Esophagus squamous epithelium (tissue), 5 donors: ENCODE measurements at places on chromosomes 7 and 10.

DNA sequence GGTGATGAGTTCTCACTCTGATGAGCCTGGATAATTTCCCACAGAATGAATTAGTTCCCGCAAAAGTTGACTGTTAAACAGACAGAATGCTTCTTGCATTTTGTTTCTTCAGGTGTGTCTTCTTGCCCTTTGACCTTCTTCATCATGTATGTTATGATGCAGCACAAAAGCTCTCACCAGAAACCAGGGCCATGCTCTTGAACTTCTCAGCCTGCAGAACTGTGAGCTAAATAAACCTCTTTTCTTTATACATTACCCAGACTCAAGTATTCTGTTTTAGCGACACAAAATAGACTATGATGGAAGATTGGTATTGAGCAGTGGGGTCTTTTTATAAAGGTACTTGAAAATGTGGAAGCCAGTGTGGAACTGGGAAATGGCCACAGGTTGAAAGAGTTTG is 95.2 kb upstream of the TNS3 start:
- DNase-seq = no peak
- H3K4me3 ChIP-seq = no peak overlapping the region
- H3K4me1 ChIP-seq = no peaks in the 10 kb centered on the region
- no peaks in the 10 kb centered on the region for H3K36me3 ChIP-seq
- no peak overlapping the region for H3K27ac ChIP-seq
- no peaks in the 10 kb centered on the region for H3K27me3 ChIP-seq

DNA sequence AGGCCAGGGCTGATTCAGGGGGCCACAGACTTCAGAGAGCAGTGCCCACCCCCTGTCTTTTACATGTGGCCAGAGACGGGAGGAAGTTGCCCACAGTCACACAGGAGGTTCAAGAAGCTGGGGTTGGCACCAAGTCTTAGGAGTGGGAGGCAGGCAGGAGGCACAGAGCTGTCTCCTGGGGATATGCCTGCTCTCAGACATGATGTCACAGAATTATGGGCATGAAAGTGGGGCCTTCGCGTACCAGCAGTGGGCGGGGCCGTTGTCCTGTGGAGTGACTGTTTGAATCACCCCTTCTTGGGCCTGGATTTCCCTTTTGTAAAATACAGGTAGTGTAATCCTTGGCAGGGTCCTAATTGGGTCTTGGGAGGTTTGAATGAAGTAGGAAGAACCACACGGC is 81.2 kb upstream of the PPIF start:
- H3K27ac ChIP-seq = peak overlapping the region; percentile 77
- no peak overlapping the region for H3K4me3 ChIP-seq
- H3K36me3 ChIP-seq = peaks cover 58% of the 10 kb centered on the region
- H3K27me3 ChIP-seq = no peaks in the 10 kb centered on the region

GRCh38 chr10:123428391-123428790 is 237.8 kb upstream of the GPR26 start:
- H3K36me3 ChIP-seq = no peaks in the 10 kb centered on the region
- H3K4me3 ChIP-seq = no peak overlapping the region
- H3K27ac ChIP-seq = no peak overlapping the region

DNA sequence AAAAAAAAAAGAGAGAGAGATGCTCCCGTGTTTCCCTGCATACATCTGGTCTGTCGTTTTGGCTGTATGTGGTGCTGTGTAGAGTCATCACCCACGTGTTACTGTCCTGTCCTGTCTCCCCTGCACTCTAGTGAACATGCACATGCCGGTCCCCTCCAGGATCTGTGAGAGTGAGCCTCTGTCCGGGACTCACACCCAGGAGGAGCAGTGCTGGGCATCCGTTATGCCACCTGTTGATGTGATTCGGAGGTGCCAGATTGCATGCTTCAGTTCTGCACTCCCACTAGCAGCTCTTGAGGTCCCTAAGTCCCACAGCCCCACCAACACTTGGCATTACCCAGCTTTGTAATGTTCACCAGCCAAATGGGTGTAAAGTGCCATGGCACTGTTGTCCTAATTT is 16.4 kb downstream of the GHRHR start:
- H3K4me1 ChIP-seq = peaks cover 19% of the 10 kb centered on the region
- H3K4me3 ChIP-seq = no peak overlapping the region
- H3K27me3 ChIP-seq = no peaks in the 10 kb centered on the region
- DNase-seq = no peak
- no peaks in the 10 kb centered on the region for H3K36me3 ChIP-seq

DNA sequence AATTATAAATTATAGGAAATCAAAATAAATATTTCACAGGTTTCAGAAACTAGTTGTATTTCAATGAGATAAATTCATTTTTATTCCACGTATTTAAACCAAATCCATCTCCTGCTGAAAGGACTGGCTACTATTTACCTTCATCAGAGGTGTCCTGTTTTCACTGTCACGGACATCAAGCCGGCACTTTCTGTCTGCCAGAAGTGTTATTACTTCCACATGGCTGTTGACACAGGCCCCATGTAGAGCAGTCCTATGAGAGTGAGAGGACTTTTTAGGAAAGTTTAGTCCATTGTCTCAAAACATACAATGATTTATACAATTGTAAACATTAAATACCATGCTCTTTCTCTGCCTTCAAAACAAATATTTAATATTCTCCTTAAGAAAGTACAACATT is 100.4 kb upstream of the ACBD5 start:
- H3K27ac ChIP-seq = no peak overlapping the region
- no peaks in the 10 kb centered on the region for H3K27me3 ChIP-seq
- H3K4me3 ChIP-seq = no peak overlapping the region

DNA sequence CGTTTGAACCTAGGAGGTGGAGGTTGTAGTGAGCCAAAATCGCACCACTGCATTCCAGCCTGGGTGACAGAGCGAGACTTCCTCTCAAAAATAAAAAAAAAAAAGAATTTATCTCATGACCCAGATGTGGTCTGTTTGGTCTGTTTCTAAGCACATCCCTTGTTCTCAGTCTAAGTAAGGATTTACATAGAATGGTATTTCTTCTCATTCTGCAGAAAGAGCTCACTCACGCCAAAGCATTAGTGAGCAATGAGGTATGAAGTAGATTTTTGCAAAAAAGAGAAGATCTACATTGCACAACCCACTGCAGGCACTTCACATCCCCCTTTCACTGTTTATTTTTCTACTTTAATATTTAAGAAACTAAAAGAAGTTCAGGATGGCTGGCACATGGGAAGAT is 76.5 kb upstream of the FGL2 start:
- no peak overlapping the region for H3K4me3 ChIP-seq
- H3K4me1 ChIP-seq = no peaks in the 10 kb centered on the region
- DNase-seq = no peak
- H3K36me3 ChIP-seq = no peaks in the 10 kb centered on the region

GRCh38 chr7:151871904-151872303 is 5.0 kb downstream of the PRKAG2 start:
- peaks cover 29% of the 10 kb centered on the region for H3K4me1 ChIP-seq
- H3K4me3 ChIP-seq = no peak overlapping the region
- H3K27ac ChIP-seq = no peak overlapping the region
- DNase-seq = no peak

GRCh38 chr7:79282882-79283602 is 170.4 kb downstream of the MAGI2 start:
- no peak overlapping the region for H3K27ac ChIP-seq
- no peaks in the 10 kb centered on the region for H3K36me3 ChIP-seq
- no peaks in the 10 kb centered on the region for H3K4me1 ChIP-seq
- DNase-seq = no peak
- no peak overlapping the region for H3K4me3 ChIP-seq

GRCh38 chr10:35194906-35195305 is 68.3 kb downstream of the CREM start:
- no peaks in the 10 kb centered on the region for H3K36me3 ChIP-seq
- H3K4me1 ChIP-seq = peaks cover 18% of the 10 kb centered on the region
- peak overlapping the region; percentile 92 for H3K27ac ChIP-seq
- no peak for DNase-seq

DNA sequence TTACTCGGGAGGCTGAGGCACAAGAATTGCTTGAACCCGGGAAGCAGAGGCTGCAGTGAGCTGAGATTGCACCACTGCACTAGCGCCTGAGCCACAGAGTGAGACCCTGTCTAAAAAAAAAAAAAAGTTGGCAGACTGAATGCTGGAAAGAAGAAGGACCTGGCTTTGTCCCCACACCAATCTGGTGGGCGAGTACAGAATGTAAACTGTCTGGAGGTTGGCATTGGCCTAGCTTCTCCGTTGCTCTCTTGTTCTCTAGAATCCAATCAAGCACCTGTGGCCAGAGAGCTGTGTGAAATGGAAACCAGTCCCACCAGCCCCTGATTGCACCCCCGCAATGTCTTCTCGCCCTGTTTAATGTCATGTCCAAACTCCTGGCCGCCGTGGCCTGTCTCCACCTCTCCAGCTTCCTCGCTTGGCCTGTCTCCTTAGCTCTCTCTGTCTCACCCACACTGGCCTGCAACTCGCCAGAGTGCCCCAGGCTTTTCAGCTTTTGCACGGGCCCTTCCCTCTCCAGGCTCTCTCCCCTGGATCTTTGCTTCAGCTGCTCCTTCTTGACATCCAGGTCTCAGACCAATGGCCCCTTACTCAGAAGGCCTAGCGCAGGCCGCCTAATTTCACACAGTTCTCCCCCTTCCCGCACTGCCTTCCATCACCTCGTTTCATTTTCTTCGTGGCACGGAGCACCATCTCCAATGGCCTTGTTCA is 670 bp upstream of the AGK start:
- H3K27ac ChIP-seq = peak overlapping the region; percentile 78
- no peaks in the 10 kb centered on the region for H3K27me3 ChIP-seq
- peak overlapping the region; percentile 99 for H3K4me3 ChIP-seq
- H3K4me1 ChIP-seq = peaks cover 15% of the 10 kb centered on the region
- no peaks in the 10 kb centered on the region for H3K36me3 ChIP-seq

DNA sequence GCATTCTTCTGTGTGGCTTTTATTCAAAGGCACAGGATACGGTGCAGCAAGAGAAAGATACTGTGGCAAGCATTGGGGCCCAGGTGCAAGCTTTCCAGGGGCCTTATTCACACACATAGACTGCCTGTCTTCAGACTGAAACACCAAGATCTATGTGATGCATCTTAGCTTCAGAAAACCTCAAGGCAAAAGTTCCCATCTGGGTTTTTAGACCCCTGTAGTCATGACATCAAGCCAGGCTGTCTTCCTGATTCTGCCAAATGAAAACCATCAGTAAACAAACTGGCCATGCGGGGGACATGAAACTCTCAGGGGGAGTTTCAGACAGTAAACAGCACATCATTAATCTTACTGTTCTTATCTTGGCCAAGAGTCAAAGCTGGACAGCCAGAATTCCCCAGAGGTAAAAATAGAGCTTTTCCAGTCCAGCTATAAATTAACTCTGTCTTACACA is 9.8 kb downstream of the AGBL3 start:
- no peaks in the 10 kb centered on the region for H3K36me3 ChIP-seq
- H3K27ac ChIP-seq = no peak overlapping the region
- H3K27me3 ChIP-seq = no peaks in the 10 kb centered on the region
- no peak for DNase-seq
- no peak overlapping the region for H3K4me3 ChIP-seq
- H3K4me1 ChIP-seq = no peaks in the 10 kb centered on the region

DNA sequence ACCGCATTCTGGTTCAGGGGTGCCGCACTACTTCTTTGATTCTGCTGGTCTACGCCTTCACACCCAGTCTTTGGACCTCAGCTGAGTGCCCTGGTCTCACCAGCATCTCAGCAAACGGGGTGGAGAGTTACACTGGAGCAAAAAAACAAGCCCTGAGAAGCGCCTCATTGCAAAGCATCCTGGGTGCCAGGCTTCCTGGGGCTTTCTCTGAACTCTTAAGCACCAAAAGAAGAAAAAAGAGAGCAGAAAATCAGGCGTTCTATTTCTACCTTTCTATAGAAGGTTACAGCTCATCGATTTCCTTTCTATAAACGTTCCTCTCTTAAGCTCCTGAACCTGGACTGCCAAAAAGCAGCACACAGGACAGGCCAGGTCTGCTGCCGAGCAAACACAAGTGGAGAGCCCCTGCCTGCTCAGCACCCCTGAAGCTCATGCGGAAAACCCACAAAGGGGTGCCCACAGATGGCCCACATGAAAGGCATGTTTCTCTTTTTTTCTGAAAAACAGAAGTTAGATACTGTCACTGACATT is 217.9 kb downstream of the SFMBT2 start:
- no peaks in the 10 kb centered on the region for H3K36me3 ChIP-seq
- no peak for DNase-seq
- H3K4me3 ChIP-seq = no peak overlapping the region
- no peaks in the 10 kb centered on the region for H3K4me1 ChIP-seq
- no peak overlapping the region for H3K27ac ChIP-seq

DNA sequence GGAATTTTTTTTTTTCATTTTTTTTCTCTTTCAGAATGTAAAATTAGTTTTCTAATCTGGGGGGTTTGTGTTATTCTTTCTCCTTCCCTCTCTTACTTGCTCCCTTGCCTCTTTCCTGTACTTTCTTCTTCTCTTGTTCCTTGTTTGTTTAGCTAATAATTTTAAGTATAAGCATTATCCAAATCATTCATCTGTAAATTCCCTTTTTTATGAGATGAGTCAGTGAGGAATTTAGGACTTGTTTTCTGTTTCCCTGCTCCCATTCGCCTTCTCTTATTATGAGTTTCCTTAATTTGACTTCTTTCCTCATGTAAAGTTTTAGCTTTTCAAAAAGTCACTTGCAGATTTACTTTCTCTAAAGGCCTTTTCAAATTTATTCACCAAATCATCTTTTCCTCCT is 154.6 kb upstream of the ETV1 start:
- no peak overlapping the region for H3K4me3 ChIP-seq
- no peak for DNase-seq
- H3K27ac ChIP-seq = no peak overlapping the region
- H3K4me1 ChIP-seq = no peaks in the 10 kb centered on the region

- H3K27me3 ChIP-seq = peaks cover 87% of the 10 kb centered on the region
- DNase-seq = no peak
- H3K36me3 ChIP-seq = no peaks in the 10 kb centered on the region
- H3K4me3 ChIP-seq = peak overlapping the region; percentile 33
- H3K4me1 ChIP-seq = peaks cover 42% of the 10 kb centered on the region
- H3K27ac ChIP-seq = no peak overlapping the region
These were observed 1.0 kb upstream of the PAX2 start for GRCh38 chr10:100744136-100744986.

DNA sequence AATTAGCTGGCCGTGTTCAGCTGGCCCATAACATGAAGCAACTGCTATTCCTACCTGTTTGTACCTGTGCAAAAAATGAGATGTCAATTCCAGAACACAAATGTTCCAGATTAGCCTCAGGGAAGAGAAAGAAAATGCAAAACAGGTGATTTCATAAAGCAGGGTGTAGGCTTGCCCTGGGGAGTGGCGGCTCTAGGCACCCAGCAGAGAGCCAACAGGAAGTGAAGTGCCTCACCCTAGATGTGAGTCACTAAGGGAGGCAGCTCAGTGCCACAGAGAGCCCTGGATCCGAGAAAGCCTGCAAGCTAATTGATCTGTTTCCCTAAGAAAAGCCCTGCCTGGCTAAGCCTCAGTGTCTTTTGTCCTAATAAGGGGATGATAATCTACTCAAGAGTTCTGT is 240.0 kb downstream of the ARHGAP21 start:
- no peak for DNase-seq
- peak overlapping the region; percentile 80 for H3K27ac ChIP-seq
- no peak overlapping the region for H3K4me3 ChIP-seq
- no peaks in the 10 kb centered on the region for H3K27me3 ChIP-seq
- no peaks in the 10 kb centered on the region for H3K36me3 ChIP-seq
- H3K4me1 ChIP-seq = peaks cover 5% of the 10 kb centered on the region
